PC-9 (cell line): ENCODE measurements at places on chromosomes 2 and 18. TPM values are rescaled to one million over a fixed set of nuclear protein-coding genes. Genes with fewer than 3 reads are reported as not detected.

GRCh38 chr2:43410055-43410604 lies 183.7 kb upstream of the ZFP36L2 start:
- peaks cover 13% of the 10 kb centered on the region for H3K4me1 ChIP-seq
- H3K36me3 ChIP-seq: peaks cover 6% of the 10 kb centered on the region; the same call in 1 of the 2 replicates
- no peak for DNase-seq
- no peak overlapping the region for H3K4me3 ChIP-seq

- DNase-seq: no peak
- H3K4me1 ChIP-seq: no peaks in the 10 kb centered on the region
- H3K27ac ChIP-seq: no peak overlapping the region
- H3K4me3 ChIP-seq: no peak overlapping the region
Measured at GRCh38 chr2:68483011-68483410, 15.6 kb downstream of the APLF start.

Gene HOXD3
- total RNA-seq: not detected in 2 replicates

- peaks cover 29% of the 10 kb centered on the region for H3K4me1 ChIP-seq
- no peak for DNase-seq
- peak overlapping the region; percentile 84 for H3K4me3 ChIP-seq
- peaks cover 9% of the 10 kb centered on the region; the same call in 1 of the 2 replicates for H3K36me3 ChIP-seq
- 0 out of 2 replicates have a peak overlapping the region, but pooled peaks have one; percentile 28 for H3K27ac ChIP-seq
Measured at GRCh38 chr2:101151859-101152271, 683 bp upstream of the TBC1D8 start.
